ENCODE measurements at places on chromosomes 2 and 18. TPM values are rescaled to one million over a fixed set of nuclear protein-coding genes. Genes with fewer than 3 reads are reported as not detected.

Gene HOXD8
- total RNA-seq: not detected

DNA sequence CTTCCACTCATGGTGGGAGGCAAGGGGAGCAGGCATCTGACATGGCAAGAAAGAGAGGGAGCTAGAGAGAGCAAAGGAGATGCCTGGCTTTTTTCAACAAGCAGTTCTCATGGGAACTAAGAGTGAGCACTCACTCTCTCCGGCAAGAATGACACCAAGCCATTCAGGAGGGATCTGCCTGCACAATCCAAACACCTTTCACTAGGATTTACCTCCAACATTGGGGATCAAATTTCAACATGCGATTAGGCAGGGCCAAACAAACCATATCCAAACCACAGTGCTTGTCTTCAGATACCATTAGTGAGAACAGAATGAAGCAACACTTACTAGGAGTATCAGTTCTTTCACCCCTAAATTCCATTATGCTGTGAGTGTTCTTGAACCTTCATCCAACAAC is 77.3 kb downstream of the FIGN start:
- peaks cover 3% of the 10 kb centered on the region for H3K4me1 ChIP-seq
- no peaks in the 10 kb centered on the region for H3K27me3 ChIP-seq
- no peak overlapping the region for H3K4me3 ChIP-seq
- H3K27ac ChIP-seq: no peak overlapping the region
- no peak for DNase-seq

Gene SERPINB4
- total RNA-seq: not detected

GRCh38 chr2:163574309-163574708 is 161.5 kb downstream of the FIGN start:
- no peak for DNase-seq
- no peaks in the 10 kb centered on the region for H3K36me3 ChIP-seq
- no peaks in the 10 kb centered on the region for H3K4me1 ChIP-seq

GRCh38 chr2:96819128-96819875 is 3.2 kb downstream of the CNNM3 start:
- peaks cover 11% of the 10 kb centered on the region for H3K4me1 ChIP-seq
- H3K27ac ChIP-seq: no peak overlapping the region
- no peak overlapping the region for H3K4me3 ChIP-seq
- peaks cover 7% of the 10 kb centered on the region for H3K36me3 ChIP-seq
- H3K27me3 ChIP-seq: no peaks in the 10 kb centered on the region
- DNase-seq: no peak

DNA sequence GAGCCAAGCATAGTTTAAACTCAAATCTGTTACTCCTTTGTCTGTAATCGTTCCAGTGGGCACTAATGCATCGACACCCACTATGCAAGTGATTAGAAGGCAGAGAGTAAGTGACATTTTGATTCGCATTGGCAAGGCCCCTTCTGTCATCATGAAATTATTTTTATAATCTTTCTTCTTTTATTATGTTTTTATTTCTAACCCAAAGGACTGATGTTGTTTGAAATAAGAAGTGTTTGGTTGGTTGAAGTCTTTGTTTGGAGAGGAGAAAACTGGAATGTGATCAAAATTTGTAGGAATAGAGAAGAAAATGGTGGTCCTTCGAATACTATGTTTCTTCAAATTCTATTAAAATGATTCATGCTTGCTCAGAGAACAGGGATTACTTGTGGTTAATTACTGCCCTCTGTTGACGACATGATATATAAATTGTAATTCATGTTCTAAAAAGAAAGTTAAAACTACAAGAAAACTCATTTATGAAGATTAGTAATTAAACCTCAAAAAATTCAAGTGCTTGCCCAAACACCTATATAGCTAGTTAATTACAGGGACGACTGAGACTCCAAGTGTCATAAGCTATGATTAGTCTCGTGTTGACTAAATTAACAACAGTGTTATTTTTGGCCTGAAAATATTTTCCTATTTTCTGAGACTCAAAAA is 26.4 kb upstream of the TFPI start:
- H3K36me3 ChIP-seq: no peaks in the 10 kb centered on the region
- H3K27me3 ChIP-seq: no peaks in the 10 kb centered on the region
- peak overlapping the region; percentile 85 for H3K27ac ChIP-seq
- peak; percentile 85 for DNase-seq

GRCh38 chr2:160564591-160564990 is 71.0 kb upstream of the RBMS1 start:
- peaks cover 2% of the 10 kb centered on the region for H3K4me1 ChIP-seq
- DNase-seq: no peak
- no peak overlapping the region for H3K27ac ChIP-seq
- no peaks in the 10 kb centered on the region for H3K36me3 ChIP-seq
- no peak overlapping the region for H3K4me3 ChIP-seq
- no peaks in the 10 kb centered on the region for H3K27me3 ChIP-seq

GRCh38 chr18:3972291-3972930 is 482.7 kb downstream of the DLGAP1 start:
- peak; percentile 63 for DNase-seq
- no peaks in the 10 kb centered on the region for H3K27me3 ChIP-seq
- no peak overlapping the region for H3K27ac ChIP-seq
- H3K4me3 ChIP-seq: no peak overlapping the region
- H3K36me3 ChIP-seq: no peaks in the 10 kb centered on the region

Gene SLC16A14
- 0.56 TPM for total RNA-seq

- H3K4me3 ChIP-seq: no peak overlapping the region
- H3K27ac ChIP-seq: no peak overlapping the region
- no peaks in the 10 kb centered on the region for H3K4me1 ChIP-seq
- no peak for DNase-seq
- H3K27me3 ChIP-seq: no peaks in the 10 kb centered on the region
Observed at GRCh38 chr2:212409560-212409959, 129.0 kb downstream of the ERBB4 start.

Gene VRK2
- total RNA-seq: 27.2 TPM

Gene DLX2
- total RNA-seq: not detected

Gene VWA3B
- not detected for total RNA-seq

DNA sequence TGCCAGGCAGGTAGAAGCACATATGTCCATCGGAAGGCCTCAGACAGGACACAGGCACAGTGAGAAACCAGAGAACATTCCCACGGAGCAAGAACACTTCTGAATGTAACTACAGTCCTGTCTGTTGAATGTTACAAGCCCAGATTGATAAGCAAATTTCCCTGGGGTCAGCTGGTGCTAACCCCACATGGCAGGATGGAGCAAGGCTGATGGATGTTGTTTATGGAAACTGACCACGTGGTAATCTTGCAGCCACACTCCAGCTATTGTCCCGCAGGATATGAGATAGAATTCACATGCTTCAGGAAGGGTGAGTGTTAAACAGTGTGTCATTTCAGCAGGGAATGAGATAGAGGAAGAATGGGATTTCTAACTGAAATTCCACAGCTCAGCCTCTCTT is 138.8 kb upstream of the COPS8 start:
- DNase-seq: no peak
- H3K4me1 ChIP-seq: no peaks in the 10 kb centered on the region
- no peak overlapping the region for H3K4me3 ChIP-seq
- no peak overlapping the region for H3K27ac ChIP-seq

Gene CDH2
- total RNA-seq: 111 TPM

- H3K27me3 ChIP-seq: no peaks in the 10 kb centered on the region
- no peaks in the 10 kb centered on the region for H3K36me3 ChIP-seq
- H3K4me1 ChIP-seq: peaks cover 14% of the 10 kb centered on the region
- DNase-seq: peak; percentile 79
- no peak overlapping the region for H3K27ac ChIP-seq
Observed at GRCh38 chr18:46281185-46282176, 177.3 kb downstream of the HAUS1 start.

GRCh38 chr2:46850742-46851141 is 64.9 kb downstream of the MCFD2 start:
- H3K27ac ChIP-seq: peak overlapping the region; percentile 95
- H3K27me3 ChIP-seq: no peaks in the 10 kb centered on the region
- H3K36me3 ChIP-seq: no peaks in the 10 kb centered on the region
- peak; percentile 97 for DNase-seq
- H3K4me1 ChIP-seq: peaks cover 61% of the 10 kb centered on the region

- DNase-seq: no peak
- H3K27ac ChIP-seq: no peak overlapping the region
- H3K4me3 ChIP-seq: no peak overlapping the region
- no peaks in the 10 kb centered on the region for H3K4me1 ChIP-seq
Observed at GRCh38 chr2:233436191-233436581, 81.9 kb downstream of the DGKD start.

DNA sequence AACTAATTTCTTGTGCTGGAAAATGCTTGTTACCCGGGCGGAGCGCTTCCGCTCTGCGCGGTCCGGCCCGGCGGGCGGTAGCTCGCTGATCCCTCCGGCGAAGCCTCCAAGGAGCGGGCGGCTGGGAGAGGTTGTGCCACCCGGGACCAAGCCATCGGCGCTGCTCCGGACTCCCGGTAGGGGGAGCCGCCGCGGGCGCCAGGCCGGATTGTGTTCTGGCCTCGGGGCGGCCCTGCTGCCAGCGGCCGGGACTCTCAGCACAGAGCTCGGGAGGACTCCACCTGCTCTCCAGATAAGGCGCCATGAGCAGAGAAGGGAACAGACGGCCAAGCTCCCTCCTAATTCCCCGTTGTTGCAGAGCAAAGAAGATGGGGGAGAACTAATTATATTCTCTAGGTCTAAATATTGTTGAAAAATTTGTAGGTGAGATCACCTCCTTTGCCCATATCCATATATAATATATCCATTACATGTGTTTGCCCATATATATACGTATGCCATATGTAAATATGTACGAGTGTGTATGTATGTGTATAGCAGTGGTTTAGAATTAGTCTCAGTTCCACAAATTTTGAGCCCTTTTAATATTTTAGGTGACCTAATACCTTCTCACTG is 13.8 kb upstream of the SATB2 start:
- no peaks in the 10 kb centered on the region for H3K36me3 ChIP-seq
- H3K27me3 ChIP-seq: peaks cover 65% of the 10 kb centered on the region
- DNase-seq: peak; percentile 45
- H3K4me3 ChIP-seq: peak overlapping the region; percentile 28
- no peaks in the 10 kb centered on the region for H3K4me1 ChIP-seq

GRCh38 chr2:235603659-235604058 is 109.8 kb downstream of the AGAP1 start:
- no peaks in the 10 kb centered on the region for H3K36me3 ChIP-seq
- peaks cover 8% of the 10 kb centered on the region for H3K4me1 ChIP-seq
- H3K4me3 ChIP-seq: no peak overlapping the region

Gene CETN1
- not detected for total RNA-seq

- H3K36me3 ChIP-seq: no peaks in the 10 kb centered on the region
- DNase-seq: no peak
- H3K4me1 ChIP-seq: peaks cover 3% of the 10 kb centered on the region
- no peak overlapping the region for H3K4me3 ChIP-seq
- H3K27me3 ChIP-seq: no peaks in the 10 kb centered on the region
Observed at GRCh38 chr18:44798433-44799048, 117.9 kb downstream of the SETBP1 start.

DNA sequence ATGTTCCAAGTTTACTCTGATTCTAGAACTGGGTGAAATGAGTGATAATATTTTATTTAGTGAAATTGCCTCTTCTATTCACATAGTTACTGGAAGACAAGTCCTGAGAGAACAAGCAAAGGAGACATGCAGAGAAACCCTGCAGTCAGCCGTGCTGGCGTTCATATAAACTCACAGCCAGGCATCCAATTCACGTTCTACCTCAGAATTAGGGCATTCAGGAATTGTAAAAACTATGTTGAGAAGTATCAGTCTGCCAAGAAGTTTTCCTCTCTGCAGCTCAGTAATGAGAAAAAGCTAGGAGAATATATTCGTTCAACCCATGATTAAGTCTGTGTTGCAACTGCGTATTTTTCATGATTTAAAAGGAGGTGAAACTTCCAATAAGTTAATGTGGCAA is 156.2 kb upstream of the DSEL start:
- H3K4me1 ChIP-seq: peaks cover 12% of the 10 kb centered on the region
- no peaks in the 10 kb centered on the region for H3K27me3 ChIP-seq
- H3K27ac ChIP-seq: peak overlapping the region; percentile 52
- H3K4me3 ChIP-seq: no peak overlapping the region
- H3K36me3 ChIP-seq: no peaks in the 10 kb centered on the region

DNA sequence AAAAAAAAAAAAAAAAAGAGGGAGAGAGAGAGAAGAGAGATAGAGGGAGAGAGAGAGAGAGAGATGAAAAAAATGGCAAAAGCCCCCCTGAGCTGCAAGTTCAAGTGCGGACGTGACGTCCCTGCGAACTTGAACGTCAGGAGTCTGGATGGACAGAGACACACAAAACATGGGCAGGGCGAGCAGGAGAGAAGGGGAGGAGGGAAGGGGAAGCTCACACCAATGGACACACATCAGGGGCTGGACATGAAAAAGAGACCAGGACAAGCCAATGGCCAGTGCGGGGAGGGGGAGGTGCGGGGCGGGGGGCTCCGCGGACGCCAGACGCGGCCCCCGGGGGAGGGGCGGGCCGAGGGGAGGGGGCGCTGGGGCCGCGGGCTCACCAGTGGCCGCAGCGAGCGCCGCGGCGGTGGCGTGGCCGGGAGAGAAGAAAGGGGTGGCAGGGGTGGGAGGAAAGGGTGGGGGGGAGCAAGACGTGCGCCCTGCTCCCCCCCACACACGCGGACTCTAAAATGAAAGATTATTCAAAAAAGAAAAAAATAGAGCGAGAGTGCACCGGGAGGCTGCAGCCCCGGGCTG is at the start of gene BCL11A:
BCL11A (minus strand) TSS at position 160 of the 579 bp plus-strand sequence. CDS start 384 bp downstream, outside the sequence.
- peak; percentile 78 for DNase-seq
- H3K27ac ChIP-seq: no peak within 1 kb of the TSS
- H3K4me1 ChIP-seq: no peaks in the 10 kb centered on the region
- peak within 1 kb of the TSS; percentile 39 for H3K4me3 ChIP-seq
- H3K27me3 ChIP-seq: peaks cover 59% of the 10 kb centered on the region
- H3K36me3 ChIP-seq: no peaks in the 10 kb centered on the region

Gene CXCR2
- not detected for total RNA-seq

- no peaks in the 10 kb centered on the region for H3K36me3 ChIP-seq
- H3K27me3 ChIP-seq: no peaks in the 10 kb centered on the region
Observed at GRCh38 chr2:232310121-232310520, 68.4 kb upstream of the ALPP start.

GRCh38 chr2:77721593-77721992 is 199.4 kb upstream of the LRRTM4 start:
- H3K27ac ChIP-seq: no peak overlapping the region
- DNase-seq: no peak
- no peaks in the 10 kb centered on the region for H3K36me3 ChIP-seq
- no peak overlapping the region for H3K4me3 ChIP-seq
- H3K27me3 ChIP-seq: no peaks in the 10 kb centered on the region
- no peaks in the 10 kb centered on the region for H3K4me1 ChIP-seq

Gene TNFRSF11A
- total RNA-seq: under 0.01 TPM

GRCh38 chr2:160224060-160224459 is 24.0 kb upstream of the ITGB6 start:
- H3K27me3 ChIP-seq: no peaks in the 10 kb centered on the region
- H3K27ac ChIP-seq: peak overlapping the region; percentile 27
- peaks cover 38% of the 10 kb centered on the region for H3K4me1 ChIP-seq
- no peak overlapping the region for H3K4me3 ChIP-seq
- no peaks in the 10 kb centered on the region for H3K36me3 ChIP-seq

All from IMR-90 (cell line).